ENCODE measurements at places on chromosomes 4 and X.

DNA sequence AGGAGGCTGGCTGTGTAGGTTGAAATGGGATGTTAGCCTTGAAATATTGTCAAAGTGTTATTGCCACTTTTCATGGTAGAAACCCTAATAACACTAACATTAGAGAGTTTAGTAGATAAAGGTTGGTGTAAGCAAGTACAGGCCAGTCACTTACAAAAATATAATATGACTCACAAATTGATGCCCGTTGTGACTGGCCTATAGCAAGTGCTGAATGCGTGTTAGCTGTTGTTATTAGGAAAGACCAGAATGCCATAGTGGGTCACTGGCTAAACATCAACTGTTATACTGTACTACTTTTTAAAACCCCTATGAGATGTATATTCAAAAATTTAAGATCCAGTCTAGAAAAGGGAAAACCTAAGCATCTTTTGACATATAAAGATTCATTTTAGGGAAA, 20.4 kb upstream of the GDPD2 start:
- DNase-seq, result no peak

DNA sequence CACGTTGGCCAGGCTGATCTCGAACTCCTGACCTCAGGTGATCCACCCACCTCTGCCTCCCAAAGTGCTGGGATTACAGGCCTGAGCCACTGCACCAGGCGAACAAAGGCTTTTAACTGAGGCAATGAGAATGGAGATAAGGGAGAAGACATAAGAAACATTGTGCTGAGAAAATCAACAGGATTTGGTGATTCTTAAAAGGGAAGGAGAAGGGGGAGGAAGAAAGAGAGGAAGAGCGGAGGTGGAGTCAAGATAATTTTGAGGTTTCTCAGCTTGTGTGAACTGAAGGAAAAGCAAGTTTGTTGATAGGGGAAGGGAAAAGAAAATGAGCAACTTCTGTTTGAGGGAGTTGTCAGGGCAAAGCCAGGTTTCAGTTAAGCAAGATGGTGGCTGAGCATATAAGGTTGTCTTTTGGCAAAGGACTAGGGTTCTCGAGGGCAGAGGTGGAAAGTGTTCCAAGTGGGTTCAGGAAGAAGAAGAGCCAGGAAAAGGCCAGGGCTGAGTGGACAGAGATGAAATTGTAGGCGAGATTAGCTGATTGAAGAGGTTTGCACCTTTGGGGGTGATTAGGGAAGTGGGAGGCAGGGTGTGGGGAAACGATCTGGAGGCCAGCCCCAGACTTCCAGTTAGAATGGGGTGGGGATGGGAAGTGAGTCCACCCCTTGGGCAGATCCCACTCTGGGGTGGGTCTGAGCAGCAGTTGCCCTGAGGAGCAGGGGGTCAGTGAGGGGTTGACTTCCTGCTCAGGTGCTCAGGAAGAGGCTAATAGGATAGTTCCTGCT, 7.8 kb downstream of the DOCK11 start:
- DNase-seq, result no peak

- DNase-seq, result no peak
These were observed 347.1 kb upstream of the GATB start for GRCh38 chr4:152107736-152108500.

GRCh38 chrX:30613721-30614120, 36.2 kb upstream of the TASL start:
- no peak for DNase-seq

DNA sequence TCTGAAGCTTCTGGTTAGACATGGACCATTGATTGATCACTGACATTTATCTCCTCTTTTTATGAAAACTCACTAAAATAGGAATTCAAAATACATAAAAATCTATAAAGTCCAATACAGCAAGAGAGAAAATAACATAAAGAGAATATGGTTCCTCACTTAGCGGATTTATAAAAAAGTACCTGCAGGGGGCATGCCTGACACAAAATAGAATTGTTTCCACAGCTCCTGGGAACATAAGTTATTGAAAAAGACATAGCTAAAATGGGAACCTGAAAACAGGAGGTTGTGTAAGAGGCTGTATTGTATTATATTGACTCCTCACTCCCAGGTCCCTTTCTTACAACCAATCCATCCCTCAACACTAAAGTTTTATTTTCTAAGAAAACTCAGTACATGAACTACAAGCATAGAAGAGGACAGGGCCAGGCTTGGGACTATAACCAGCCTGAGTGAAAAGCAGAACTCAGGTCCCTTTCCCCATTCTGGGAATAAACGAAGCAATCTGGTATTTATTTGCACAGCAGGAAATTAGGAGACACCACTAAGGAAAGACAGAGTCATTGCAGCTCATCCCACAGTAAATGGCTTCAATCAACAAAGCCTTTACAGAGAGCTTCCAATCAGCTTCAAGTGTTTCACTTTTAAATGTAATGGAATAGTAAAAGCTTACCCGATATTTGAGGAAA, 121.1 kb upstream of the NDST4 start:
- DNase-seq, result no peak

DNA sequence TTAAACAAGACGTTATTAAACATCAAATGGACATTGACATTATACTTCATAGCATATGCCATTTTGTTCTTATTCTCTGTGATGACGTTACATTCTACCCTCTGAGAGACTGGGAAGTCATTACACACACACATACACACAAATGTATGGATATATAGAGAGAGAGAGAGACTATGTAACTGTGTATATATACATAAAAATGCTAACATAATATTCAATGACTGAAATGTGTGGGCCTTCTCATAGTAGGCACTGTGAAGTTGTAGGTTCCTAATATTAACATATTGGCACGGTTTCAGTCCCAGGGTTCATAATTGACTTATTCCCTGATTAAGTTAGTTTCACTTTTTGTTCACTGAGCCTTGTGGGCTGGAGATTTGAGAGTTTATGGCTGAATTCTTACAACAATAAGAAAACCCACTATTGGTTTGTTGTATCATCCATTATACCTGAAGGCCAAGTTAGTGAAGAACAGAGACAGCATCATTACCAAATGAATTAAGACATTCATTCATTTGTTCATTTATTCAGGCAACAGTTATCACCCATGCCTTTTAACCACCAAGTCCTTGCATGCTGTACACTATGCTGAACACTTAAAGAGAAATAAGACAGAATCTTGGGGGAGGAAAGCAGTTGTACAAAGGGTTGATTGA, 68.5 kb downstream of the GAB1 start:
- no peak for DNase-seq

GRCh38 chr4:61545902-61546480, 345.9 kb downstream of the ADGRL3 start:
- no peak for DNase-seq

GRCh38 chr4:144712775-144713174, 66.8 kb downstream of the HHIP start:
- DNase-seq, result no peak

DNA sequence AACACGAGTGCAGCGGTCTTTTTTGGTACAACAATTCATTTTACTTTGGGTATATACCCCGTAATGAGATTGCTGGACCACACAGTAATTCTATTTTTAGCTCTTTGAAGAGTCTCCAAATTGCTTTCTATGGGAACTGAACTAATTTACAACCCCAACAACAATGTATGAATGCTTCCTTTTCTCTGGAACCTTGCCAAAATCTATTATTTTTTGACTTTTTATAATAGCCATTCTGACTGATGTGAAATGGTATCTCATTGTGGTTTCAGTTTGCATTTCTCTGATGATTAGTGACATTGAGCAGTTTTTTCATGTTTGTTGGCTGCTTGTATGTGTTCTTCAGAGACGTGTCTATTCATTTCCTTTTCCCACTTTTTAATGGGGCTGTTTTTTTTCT, 240.8 kb downstream of the STK32B start:
- no peak for DNase-seq

GRCh38 chrX:131565909-131566308, 22.0 kb downstream of the OR13H1 start:
- DNase-seq, result no peak

GRCh38 chrX:68060506-68061205, 372.6 kb downstream of the OPHN1 start:
- DNase-seq, result no peak

DNA sequence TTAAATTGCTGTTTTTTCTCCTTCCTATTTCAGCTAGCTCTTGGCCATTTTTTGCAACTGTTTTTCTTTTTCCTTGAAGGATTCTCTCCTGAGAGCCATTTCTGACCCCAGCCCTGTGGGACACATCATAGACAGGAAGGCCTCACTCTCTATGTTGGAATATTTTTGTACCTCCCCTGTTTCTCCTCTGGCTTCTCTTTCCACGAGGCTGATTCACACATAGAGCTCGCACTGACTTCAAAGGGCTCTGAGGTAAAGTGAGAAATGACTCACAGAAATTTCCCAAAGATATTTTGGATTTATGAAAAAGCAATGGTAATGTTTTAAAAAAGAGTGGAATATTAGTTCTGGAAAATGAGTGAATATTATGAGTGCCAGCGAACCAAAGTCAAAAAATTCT, 181.7 kb upstream of the IGFBP7 start:
- DNase-seq, result no peak

DNA sequence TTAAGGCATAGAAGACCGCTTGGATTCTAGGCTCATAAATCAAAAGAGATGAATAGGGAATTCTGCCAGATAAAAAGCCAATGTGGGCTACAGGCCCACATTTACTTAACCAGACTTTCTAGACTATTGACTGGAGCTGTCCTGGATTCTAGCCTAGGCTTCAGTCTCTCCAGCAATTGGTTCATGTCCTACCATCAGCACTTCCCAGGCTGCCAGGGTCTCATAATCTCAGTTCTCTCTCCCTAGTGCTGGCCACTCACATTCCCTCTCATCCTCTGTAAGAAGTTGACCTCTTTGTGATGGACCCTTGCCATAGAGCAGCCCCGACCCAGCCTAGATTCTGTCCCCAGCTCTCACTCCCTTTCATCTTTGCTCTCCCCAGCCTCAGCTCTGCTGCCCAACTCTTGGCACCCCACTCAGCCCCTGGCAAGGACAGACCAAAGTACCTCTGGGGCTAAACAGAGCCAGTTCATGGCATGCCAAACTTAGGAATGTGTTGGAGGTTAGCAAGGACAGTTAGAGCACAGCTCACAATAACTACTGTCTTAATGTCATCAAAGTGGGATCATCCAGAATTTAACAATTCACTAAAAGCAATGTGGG, 396.2 kb downstream of the INPP4B start:
- DNase-seq, result no peak

DNA sequence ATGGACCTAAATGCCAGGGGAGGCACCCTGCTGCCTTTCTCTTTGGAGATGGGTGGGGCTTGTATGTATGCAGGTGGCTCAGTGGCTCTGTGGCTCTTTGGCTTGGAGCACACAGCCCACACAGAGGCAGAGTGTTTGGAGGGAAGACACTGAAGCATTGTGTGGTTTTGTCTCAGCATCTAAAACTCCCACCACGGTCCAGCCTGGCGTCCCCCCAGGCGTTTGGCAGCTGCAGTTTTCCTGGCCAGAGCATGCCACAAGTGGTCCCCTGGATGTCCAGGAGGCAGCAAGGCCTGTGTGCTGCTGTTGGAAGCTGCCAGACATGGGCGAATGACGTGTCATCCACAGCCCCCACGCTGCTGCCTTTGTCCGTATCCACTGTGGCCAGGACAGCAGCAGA, 32.2 kb upstream of the PSAPL1 start:
- no peak for DNase-seq

DNA sequence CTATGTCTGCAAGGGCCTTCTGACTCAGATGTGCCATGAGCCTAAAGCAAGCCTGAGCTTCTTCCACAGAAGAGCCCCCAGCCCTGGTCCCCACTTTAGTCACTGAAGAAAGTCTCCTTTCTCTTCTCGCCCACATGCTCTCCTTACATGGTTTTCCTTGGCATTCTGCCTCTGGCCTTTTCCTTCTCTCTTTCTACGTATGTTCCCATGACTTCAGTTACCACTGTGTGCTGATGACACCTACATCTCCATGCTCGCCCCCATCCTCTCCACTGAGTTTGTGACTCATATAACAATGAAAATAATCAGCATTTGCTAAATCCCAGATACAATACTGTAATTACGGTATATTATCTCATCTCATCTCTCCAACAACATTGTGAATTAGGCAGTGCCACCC, 149.3 kb downstream of the AMMECR1 start:
- no peak for DNase-seq

- DNase-seq, result no peak
These were observed 138.6 kb downstream of the HS6ST2 start for GRCh38 chrX:132819711-132820264.

DNA sequence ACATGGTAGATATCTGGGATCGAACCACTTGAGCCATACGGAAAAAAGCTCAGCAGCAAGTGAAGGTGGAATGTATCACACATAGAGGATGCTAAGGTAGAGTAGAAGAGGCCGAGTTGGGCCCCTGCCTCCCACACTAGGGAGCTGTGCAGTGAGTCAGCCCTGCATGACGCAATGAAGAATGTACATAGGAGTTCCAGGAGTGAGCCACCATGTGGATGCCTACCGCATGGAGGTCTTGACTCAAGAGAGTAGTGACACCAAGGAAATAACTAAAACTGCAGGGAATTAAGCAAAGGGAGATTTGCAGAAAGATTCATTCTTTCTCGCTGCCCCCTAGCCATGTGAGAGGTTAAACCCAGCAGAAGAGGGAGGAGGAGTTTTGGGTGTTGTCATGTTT, 389.6 kb upstream of the IGFBP7 start:
- no peak for DNase-seq

DNA sequence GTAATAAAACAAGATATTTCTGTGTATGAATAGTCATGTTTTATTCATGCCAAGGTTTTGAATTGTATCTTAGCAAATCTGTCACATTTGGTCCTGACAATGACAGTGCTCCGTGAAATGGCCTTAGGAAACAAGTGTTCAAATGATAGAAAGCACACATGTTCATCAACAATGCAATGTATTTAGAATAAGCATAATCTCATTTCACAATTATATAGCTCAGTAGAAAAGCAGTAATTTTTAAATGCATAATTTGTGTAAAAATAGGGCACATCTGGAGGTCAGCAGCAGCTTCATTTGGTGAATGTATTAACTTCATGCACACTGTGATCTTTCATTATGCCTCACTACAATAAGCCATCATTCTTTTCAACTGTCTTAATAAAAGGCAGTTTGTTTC, 380.4 kb downstream of the GPM6A start:
- DNase-seq, result no peak

- DNase-seq, result no peak
These were observed 18.8 kb upstream of the CHRNA9 start for GRCh38 chr4:40316333-40316781.

GRCh38 chr4:156774422-156774821, 197.2 kb downstream of the PDGFC start:
- DNase-seq, result no peak
